ENCODE measurements at places on chromosomes 4 and X.

GRCh38 chr4:20353646-20354045 is 101.9 kb downstream of the SLIT2 start:
- no peak for DNase-seq

DNA sequence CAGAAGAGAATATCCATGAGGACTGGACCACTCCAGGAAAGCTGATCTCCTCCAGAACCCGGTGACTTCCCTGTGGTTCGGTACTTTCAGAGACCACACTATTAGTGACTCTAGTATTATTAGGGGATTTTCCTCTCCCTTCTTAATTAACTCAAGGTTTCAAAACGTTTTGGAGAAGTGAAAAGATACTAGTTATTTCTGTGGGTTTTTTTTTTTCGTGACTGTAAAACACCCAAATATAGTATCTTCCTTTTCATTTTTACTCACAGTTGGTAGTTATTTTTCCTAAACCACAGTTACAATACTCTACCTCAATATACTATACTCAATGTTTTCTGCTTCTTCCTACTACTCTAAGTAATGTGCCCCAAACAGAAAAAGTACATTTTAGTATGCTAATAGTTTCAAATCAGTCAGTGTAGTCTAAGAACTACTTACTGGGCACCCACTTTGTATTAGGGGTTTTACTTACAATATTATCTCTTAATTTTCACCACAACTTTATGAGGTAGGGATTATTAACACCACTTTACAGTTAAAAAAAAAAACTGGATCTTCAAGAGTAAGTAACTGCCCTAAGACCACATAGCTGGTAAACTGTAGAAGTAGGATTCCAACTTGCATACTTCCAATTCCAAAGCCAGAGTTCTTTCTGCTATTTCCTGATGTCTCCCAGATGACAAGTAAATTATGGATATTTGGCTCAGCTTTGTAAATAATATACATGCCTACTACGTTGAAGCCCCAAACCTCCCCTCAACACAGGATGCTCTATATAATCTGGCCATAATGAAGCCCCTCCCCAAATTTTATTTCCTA is 45.0 kb downstream of the SLC9A7 start:
- DNase-seq, result no peak

DNA sequence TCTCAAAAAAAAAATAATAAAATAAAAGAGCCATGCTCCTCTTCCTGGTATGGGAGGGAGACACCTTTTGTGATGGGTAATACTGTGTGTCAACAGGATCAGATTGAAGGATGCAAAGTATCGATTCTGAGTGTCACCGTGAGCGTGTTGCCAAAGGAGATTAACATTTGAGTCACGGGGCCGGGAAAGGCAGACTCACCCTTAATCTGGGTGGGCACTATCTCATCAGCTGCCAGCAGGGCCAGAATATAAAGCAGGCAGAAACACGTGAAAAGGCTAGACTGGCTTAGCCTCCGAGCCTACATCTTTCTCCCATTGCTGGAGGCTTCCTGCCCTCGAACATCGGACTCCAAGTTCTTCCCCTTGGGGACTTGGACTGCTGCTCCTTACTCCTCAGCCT is 95.4 kb downstream of the SHOX start:
- no peak for DNase-seq

GRCh38 chr4:69909195-69909594 is 21.7 kb upstream of the CSN1S1 start:
- DNase-seq, result no peak

DNA sequence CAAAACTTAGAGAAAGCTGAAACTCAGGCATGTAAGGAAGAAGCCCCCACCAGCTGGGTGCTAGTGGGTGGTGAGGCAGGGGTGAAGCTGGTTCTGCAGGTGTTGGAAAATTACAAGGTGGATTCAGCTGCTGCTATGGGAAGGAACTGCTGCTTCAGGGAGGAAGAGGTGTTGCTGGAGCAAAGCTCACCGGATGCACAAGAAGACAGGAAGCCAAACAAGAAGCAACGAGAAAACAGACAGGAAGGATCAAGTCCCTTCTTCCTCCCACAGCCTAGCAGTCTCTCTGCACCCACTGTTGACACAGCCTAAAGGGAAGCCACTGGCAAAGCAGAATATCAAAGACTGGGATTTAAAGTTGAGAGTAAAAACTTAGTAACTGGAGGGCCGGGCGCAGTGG is 100.2 kb upstream of the JADE1 start:
- DNase-seq, result no peak

GRCh38 chrX:105120463-105120862 is 100.0 kb downstream of the TEX13A start:
- no peak for DNase-seq

GRCh38 chr4:162952232-162952631 is 214.5 kb downstream of the NAF1 start:
- no peak for DNase-seq

DNA sequence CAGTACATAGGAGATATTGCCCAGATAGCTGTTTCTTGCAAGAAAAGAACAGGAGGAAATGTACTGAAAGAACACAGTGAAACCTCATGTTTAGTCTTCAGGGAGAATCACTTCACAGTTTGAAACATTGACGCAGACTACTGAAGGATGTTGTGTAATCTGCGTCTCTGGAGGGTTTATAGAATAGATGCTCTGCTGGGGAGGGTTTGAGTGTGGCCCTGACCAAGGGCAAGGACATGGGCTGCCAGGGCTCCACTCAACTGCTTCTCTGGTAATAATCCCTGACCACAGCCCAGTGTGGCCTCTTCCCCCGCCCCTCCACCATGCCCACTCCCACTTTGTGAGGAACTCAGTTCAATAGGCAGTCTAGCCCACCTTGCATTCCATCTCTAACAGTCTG is 15.8 kb upstream of the ACE2 start:
- no peak for DNase-seq

GRCh38 chr4:152014280-152014679 is 253.5 kb upstream of the GATB start:
- no peak for DNase-seq

DNA sequence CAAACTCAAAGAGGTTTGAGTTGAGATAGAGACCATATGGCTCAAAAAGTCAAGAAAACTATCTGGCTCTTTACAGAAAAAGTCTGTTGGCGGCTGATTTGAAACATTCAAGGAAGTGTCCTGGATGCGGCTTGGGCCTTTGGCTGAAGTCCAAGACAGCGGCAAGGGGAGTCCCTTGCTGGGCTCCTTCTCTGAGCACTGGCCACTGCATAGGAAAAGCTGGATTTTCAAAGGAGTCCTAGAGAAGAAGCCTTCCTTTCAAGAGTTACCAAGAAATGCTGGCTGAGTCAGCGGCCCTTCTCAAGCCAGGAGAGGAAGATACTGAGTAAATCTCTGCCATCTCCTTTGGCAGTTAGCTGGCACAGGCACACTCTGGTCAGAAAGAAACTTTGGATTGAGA is 12.1 kb downstream of the APLN start:
- no peak for DNase-seq

DNA sequence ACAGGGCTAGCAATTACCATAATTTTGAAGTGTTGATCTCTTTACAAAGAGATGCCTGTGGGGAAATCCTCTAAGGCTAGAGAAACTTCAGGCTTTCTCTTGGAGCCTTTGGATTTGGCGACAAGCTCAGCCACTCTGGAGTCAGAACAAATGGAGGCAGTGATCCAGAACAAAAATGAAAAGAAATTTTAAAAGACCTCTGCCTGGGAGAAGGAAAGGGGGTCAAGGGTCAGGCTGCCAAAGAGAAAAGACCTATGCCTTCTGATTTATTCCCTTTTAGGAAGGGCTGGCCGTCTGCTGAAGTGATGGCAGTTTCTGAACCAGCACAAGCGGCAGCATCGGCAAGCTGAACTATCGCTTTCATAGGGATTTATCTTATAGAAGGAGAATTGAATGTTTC is 140.8 kb upstream of the SFRP2 start:
- DNase-seq, result no peak

DNA sequence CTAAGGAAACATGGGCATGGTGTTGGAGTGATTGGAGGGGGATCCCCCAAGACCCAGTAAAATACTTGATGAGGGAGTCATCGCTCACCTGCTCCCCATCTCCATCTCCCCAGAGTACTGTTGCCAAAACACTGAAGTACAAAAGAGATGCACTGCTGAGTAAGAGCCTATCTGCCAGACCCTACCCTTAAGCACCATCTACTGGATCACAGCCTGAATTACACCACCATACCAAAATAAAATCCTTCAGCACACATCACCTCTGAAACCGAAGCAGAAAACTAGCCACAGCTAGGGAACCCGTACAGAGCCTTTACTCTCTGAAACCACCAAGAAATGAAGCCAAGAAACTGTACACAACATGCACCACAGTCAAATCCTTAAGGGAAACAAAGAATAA is 466.3 kb upstream of the ACTRT1 start:
- DNase-seq, result no peak

DNA sequence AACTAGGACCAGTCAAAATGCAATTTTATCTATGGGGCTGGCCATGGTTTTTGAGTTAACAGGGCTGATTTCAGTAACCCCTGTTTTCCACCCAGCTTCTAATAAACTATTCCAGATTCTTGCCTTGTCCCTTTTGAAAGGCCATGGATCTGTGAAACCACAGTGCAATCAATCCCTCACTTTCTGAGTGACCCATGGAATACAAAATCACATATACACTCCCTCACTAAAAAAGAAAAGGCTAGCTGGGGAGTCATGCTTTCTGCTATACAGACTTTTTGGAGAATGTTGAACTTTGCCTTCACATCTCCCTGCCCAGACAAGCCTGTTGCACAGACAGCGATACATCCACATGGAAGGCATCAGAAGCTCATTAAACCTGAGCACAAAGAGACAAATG is 47.9 kb downstream of the MAD2L1 start:
- no peak for DNase-seq

DNA sequence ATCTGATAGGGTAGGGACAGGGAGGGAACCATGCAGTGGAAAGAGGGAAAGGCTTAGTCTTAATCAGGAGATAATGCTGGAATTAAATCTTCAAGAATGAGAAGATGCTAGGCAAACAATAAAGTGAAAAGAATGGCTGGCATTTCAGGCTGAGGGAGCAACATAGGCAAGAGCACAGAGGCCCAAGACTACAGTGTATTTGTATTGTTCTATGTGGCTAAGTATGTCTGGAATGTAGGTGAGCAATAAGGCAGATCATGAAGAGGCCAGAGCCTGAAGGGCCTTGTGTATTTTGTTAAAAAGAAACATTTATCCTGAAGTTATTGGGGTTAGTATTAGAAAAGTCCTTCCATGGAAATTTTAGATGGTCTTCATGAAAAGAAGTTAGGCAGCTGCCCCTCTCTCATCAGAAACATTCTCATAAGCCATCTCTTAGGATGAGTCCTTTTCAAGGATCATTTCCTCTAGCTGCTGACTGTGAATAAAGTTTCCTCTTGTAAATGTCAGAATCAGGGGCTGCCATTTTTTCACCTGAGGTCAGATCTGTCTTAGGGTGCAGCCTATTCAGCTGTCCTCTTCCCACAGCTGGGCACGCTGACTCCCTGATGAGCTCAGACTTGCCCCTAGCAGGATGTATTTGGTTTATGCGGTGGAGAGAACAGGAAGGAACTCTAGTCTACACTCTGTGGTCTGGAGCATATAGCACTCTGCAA is 46.3 kb downstream of the ATP10D start:
- DNase-seq, result no peak

DNA sequence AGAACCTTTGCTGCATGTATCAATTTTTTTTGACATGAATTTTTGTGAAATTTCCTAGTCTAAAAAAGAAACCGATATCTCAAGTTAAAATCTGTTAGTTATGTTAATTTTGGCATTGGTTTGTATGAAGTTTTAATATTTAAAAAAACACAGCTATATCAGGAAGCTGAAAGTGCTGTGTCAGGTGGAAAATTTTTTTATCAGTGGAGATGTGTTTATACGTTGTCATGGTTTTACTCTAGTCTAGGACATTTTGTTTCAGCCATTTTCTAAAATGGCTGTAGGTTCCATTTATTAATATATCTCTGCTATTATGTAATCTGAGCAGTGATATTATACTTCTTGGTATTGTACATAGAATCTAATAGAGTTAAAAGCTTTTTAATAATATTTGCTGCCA is 34.2 kb downstream of the OCRL start:
- DNase-seq, result no peak

DNA sequence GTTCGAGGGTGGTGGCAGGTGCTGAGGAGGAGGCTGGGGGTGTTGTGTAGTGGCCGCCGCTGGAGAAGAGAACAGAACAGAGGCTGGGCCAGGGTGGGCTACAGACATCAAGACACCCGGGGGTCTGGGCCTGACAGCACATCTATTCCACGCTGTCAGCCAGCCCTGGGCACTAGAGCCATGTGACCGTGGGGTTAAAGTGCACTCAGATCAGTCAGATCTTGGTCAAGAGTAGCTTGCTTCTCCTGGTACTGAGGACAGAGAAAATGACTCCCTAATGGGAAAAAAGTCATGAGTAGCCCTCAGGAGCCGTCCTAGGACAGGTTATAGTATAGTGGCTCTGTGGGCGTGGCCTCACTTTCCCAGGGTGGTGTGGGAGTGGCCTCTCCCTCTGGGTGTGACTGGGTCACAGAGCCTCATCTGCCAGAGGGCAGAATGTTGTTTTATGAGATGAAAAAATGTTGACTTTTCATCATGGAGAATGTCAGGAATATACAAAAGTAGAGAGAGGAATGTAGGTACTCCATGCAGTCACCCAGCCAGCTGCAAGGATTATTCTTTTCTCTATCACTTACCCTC is 19.4 kb downstream of the TRMT44 start:
- no peak for DNase-seq

- DNase-seq, result no peak
These were observed 22.3 kb downstream of the QRFPR start for GRCh38 chr4:121358473-121358872.

DNA sequence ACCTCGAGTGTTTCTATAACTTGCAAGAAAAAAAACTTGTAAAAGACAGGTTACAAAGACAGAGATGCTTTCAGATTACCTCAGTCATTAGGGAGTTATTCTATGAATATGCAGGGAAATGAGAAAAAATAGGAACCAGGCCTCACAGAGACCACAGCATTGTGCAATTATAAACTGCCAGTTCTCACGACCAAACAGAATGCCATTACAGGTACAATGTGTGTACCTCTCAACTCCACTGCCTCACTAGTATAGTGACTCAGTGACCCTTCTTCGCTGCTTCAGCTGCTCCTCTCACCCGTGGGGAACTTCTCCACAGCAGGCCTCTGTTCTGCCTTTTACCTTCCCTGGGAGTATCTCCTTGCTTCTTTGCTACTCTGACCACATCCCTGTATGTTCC is 2.3 kb upstream of the HTATSF1 start:
- no peak for DNase-seq

DNA sequence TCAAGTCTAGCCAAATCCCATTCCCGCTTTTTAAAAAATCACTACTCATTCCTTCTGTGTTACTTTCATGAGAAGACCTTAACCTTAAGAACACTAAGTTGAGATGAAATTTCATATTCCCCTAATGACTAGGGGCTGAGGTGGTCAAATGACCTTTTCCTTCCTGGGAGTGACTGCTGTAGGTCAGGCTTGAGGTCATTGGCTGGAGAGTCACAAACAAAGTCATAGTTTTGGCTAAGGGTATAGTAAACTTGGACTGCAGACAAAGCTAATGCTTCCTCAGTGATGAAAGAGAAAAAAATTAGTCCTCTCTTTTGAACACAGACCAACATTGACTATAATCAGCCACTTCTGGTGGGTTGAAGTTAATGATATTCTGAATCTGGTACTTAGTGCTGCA is 16.0 kb upstream of the FGF2 start:
- DNase-seq, result no peak

All from NCI-H2171 (cell line).